Activated CD4-positive, alpha-beta T cell treated with anti-CD3 and anti-CD28 coated beads for 24 hours (primary cell): ENCODE measurements at places on chromosomes 4 and X.

DNA sequence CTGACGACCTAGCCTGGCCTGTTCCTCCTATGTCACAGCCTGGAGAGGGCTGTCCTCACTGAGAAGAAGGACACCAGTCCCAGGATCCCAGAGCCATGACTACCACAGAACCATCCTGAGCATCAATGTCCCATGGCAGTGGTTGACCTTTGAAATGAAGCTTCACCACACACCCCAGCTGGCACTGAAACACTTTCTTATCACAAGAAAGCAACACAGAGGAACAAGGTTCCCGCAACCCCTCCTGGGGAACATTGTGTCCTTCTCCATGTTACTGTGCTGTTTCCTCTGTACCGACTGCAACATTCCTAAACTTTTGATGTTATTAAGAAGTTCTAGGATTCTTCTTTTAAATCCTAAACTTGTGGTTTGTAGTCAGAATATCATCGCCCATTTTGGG lies 21.2 kb upstream of the FAM156A start:
- no peak for DNase-seq

- no peak for DNase-seq
These were observed 225.5 kb downstream of the PARM1 start for GRCh38 chr4:75158451-75158850.

DNA sequence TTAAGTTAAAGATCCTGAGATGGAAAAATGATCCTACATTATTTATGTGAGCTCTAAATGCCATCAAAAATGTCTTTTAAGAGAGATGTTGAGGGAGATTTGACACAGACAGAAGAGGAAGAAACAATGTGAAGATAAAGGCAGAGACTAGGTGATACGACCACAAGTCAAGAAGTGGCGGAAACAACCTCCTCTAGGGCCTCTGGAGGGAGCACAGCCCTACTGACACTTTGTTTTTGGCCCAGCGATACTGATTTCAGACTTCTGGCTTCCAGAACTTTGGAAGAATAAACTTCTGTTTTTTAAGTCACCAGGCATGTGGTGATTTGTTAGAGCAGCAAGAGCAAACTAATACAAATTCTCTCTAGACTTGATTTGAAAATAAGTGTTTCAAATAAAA lies 1216.1 kb downstream of the FSTL5 start:
- no peak for DNase-seq

DNA sequence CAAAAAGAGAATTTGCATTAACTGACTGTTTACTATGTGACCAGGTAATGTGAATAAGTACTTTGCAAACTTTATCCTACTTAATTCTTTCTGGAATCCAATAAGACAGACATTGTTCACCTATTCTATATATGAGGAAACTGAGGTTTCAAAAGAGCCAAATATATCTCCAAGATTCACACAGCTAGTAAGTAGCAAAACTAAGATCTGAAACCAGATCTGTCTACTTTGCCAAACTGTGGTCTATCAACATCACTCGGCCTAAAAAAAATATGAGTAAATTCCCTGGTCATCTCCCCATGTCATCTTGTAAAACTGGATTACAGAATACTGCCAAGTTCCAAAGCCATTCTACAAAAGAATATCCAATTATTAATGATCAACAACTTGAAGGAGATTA lies 52.8 kb downstream of the ANAPC10 start:
- DNase-seq: no peak

DNA sequence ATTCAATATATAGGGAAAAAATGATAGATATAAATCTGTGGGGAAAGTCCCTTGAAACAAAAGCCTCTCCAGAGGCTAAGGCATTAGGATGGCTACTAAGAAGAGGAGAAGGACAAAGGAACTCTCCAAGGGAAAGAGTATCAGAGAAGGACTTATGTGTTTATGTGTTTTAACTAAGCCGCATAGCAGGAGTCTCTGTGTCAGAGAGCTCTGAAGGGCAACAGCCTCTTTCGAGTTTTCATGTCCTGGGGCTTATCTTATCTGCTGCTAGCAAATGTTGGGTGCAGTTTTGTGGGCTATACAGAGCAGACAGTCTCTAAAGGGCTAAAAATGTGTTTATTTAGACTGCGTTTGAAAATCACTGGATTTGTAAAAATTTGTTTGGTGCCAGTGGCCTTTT lies 1145.6 kb upstream of the DIAPH2 start:
- DNase-seq: no peak

- peak; percentile 43 for DNase-seq
These were observed 10.4 kb downstream of the L1CAM start for GRCh38 chrX:153875391-153876111.

- no peak for DNase-seq
These were observed 389.2 kb downstream of the IQCM start for GRCh38 chr4:149426461-149426860.

DNA sequence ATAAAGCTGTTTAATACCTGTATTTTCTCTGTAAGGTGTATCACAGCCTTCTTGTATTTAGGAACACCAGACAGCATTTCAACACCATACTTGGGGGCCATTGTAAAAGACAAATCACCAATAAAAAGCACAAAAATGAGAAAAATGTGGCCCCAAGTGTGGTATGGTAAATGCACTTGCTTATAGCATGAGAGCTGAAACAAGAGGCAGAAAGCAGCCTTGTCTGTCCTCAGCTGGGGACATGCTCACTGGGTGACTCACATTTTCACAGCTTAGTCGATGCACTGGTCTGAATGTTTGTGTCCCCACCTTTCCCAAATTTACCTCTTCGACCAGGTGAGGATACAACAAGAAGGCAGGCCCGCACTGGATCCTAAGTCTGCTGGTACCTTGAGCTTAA lies 639.7 kb upstream of the AGA start:
- no peak for DNase-seq

DNA sequence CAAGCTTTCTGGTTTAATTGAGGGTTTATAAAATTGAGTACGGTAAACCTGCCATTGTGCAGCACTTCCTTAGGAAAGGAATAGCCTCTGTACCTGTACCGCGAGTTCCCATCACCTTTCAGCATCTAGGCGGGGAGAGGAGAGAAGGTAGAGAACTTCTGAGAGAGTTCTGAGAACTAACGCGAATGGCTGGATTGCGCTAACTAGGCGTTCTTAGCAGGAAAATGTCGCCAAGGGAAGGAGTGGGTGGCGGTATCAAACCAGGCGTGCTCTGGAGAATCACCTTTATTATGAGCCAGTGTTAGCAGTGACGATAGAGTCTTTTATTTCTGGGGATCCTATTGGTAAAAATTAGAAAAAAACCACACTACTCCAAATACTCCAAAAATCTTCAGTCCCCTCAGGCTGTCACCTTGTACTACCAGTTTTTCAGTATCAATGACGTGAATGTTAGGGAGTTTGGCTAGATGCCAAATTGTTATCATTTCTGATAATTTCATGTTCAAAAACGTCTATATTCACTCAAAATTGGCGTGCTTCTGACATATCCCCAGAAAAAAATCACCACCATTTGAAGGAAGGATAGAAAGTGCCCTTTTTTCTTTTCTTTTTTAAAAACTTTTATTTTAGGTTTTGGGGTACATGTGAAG lies 1.4 kb downstream of the UGT8 start:
- DNase-seq: no peak

DNA sequence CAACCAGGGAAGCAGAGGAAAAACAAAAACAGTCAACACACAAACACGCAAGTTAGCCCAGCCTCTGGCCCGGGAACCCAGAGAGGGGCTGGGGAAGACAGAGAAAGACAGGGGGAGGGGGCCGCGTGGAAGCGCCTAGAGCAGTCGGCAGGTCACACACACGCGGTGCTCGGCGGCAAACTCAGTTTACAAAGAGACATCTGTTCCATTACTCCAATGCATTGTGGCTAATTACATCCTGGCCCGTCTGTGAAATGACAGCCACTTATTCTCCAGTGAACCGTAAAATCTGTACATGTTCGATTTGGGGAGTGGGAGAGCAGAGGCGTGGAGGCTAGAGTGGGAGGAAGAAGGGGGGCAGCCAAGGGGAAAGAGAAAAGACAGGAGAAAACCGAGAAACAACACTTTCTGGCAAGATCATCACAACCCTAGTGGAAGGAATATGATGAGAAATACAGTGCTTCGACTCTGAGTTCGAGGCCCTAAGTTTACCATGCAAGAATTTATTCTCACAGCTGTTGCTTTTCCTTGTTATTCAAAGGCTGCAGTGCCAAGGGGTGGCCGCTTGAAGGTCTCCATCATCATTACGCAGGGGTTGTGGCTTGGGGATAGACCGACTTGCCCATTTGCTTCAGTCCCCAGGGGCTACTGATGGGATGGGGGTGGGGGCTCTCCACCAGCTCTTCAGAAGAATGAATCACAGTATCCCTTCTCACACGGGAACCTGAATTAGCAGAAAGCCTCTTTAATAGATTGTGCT lies 167.7 kb downstream of the MGST2 start:
- DNase-seq: no peak

DNA sequence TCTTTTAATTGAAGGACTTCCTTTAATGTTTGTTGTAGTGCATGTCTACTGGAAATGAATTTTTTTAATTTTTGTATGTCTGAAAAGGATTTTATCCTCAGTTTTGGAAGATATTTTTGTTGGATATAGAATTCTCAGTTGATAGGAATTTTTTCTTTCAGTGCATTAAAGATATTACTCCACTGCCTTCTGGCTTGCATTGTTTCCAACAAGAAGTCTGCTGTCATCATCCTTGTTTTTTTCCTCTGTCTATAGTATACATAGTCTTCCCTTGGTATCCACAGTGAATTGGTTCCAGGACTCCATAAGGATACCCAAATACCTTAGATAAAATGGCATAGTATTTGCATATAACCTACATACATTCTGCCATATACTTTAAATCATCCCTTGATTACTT lies 33.5 kb downstream of the SCD5 start:
- no peak for DNase-seq

- DNase-seq: no peak
These were observed 538.2 kb downstream of the KCNIP4 start for GRCh38 chr4:21410372-21410771.

DNA sequence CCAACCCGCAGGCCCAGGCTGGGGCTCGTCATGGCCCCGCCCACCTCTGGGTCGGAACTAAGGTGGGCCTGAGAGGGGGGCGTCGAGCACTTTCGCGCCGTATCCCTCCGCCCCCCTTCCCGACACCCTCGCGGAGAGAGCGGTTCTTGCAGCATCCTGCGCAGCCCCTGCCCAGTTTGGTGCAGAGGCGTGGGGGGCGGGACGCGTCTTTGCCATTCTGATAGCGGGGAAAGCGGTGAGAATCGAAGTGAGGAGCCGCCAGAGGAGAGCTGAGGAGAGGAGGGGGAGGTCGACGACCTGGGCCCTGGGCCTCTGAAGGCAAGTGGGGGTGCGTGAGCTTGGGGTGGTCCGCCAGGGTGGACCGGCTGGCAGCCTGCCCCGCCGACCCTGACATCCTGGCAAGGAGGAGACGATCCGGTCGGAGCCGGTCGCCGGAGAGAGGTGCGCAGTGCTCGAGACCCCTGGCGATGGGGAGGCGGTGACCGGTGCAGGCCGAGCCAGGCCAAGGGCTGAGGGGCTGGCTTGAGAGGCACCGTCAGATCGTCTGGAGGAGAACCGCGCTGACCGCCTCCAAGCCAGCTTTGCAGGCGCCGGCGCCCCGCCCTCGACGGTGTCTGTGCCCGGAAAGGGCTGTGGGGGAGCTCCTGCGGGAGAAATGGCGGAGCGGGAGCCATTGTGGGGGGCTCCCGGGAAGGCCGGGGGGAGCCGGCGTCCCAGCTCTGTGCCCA lies 25.5 kb downstream of the GPRASP3 start:
- DNase-seq: no peak

DNA sequence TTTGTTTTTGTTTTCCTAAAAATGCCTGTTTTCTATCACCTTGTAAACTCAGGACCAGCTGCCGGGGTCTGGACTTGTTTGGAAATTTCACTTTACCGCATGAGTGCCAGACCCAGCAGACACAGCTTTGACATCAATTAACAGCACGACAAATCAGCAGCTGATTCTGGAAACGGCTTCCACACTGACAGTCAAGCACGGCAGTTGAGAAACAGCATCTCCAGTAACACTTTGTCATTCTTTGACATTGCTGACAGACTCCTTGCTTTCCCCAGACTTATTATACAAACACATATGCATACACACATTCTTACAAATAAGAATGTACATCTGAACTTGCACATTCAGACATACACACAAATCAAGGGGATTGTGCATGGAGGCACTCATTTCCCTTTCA lies 1017.6 kb upstream of the HS3ST1 start:
- DNase-seq: no peak

DNA sequence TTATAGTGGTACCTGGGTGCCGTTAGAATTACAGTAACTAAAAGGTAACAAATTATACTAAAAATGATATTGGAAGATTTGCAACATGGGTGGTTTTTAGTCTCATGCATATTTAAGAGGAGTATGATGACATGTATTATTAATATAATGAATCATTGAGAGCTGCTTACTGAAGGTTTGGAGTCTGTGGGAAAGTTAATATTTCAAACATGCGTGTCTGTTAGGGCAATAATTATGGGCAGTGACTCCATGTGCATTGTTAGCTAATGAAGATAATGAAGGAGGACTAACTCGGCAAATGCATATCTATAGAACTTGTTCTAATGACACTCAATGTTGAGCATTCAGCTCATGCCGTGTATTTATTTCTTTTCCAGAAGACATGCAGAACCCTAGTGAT lies 47.1 kb downstream of the MTHFD2L start:
- DNase-seq: no peak

DNA sequence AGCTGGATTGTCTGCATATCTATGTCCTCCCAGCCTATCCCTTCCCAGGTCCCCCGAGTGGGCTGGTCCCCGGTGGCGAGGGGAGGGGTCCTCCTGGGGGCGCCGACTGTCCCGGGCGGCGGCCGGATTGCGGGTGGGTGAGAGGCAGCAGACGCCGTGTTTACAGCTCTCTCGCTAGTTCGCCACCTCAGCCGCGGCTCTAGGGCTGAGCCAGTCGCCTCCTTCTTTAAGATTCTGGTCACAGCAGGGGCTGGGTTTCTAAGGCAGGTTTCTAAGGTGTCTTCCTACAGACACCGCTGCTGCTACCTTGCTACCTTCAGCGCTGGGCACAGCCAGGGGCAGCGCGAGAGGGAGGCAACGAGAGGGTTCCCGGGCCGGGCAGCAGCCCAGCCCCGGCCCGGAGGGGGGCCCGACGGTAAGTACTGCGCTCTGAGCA lies 57.2 kb downstream of the FRMPD3 start:
- no peak for DNase-seq

GRCh38 chrX:111652719-111653118 lies 28.3 kb upstream of the ALG13 start:
- DNase-seq: no peak

DNA sequence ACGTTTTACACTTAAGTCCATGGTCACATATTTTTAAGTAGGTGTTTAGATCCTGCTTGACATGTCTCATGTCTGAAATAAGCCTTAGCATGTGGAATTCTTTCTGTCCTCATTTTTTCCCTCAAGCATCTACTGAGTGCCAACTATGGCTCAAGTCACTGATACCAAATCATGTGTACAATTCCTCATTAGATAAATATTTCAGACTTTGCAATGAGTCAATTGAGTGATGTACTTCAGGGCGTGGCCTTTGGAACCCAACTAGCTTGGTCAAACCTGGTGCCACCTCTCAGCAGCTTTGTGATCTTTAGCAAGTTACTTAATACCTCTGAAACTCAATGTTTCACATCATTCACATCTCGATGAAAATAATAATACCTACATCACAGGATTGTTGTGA lies 12.6 kb upstream of the JADE1 start:
- DNase-seq: no peak

GRCh38 chr4:57234252-57234775 lies 124.1 kb upstream of the IGFBP7 start:
- no peak for DNase-seq
